ENCODE measurements at places on chromosomes 12 and 14. TPM values are rescaled to one million over a fixed set of nuclear protein-coding genes. Genes with fewer than 3 reads are reported as not detected.

KLRD1 gene
- 0.07 TPM for total RNA-seq

LMNTD1 gene
- not detected for total RNA-seq

PAWR gene
- total RNA-seq, result 105 TPM

TAS2R50 gene
- 6.0 TPM for total RNA-seq

CLEC7A gene
- not detected for total RNA-seq

C3AR1 gene
- total RNA-seq, result 0.27 TPM

CD163L1 gene
- 7.8 TPM for total RNA-seq

Data from thoracic aorta endothelial cell (primary cell).